T-helper 17 cell (primary cell): ENCODE measurements at places on chromosomes 5 and 9. TPM values are rescaled to one million over a fixed set of nuclear protein-coding genes. Genes with fewer than 3 reads are reported as not detected.

GRCh38 chr9:100285080-100285479, 67.7 kb downstream of the TEX10 start:
- no peak for DNase-seq

GRCh38 chr5:170275376-170275994, 22.1 kb downstream of the LCP2 start:
- DNase-seq: peak; percentile 47

- DNase-seq: no peak
These were observed 73.0 kb upstream of the DMRTA1 start for GRCh38 chr9:22373636-22374035.

The PRUNE2 gene
- 0.40 TPM for total RNA-seq
